Smooth muscle cell of trachea (primary cell): ENCODE measurements at places on chromosomes 13 and 19. TPM values are rescaled to one million over a fixed set of nuclear protein-coding genes. Genes with fewer than 3 reads are reported as not detected.

The EPSTI1 gene
- 3.8 and 8.1 TPM in 2 replicates for total RNA-seq

The CYSLTR2 gene
- not detected in 2 replicates for total RNA-seq

The MBNL2 gene
- total RNA-seq, result 46.3 and 51.3 TPM in 2 replicates

The NLRP4 gene
- total RNA-seq, result not detected in 2 replicates

The ADGRE1 gene
- total RNA-seq, result 0.17 TPM in 1 of 2 replicates, not detected in the other

The ZDHHC20 gene
- 87.0 and 111 TPM in 2 replicates for total RNA-seq

The LMO7 gene
- total RNA-seq, result 79.4 and 98.9 TPM in 2 replicates

The S1PR2 gene
- total RNA-seq, result 37.7 and 70.8 TPM in 2 replicates

The S1PR5 gene
- 0.15 and 0.17 TPM in 2 replicates for total RNA-seq

The MISP3 gene
- total RNA-seq, result 0.15 and 1.3 TPM in 2 replicates

The SPTBN4 gene
- total RNA-seq, result 12.9 and 18.4 TPM in 2 replicates

The CYP2A6 gene
- not detected in 2 replicates for total RNA-seq

The EPN1 gene
- 83.7 and 153 TPM in 2 replicates for total RNA-seq

The TEX26 gene
- total RNA-seq, result 0.44 and 0.50 TPM in 2 replicates

The VASP gene
- total RNA-seq, result 58.6 and 60.5 TPM in 2 replicates

The SLC1A6 gene
- not detected in 2 replicates for total RNA-seq

The OVOL3 gene
- not detected in 2 replicates for total RNA-seq

The ZNF497 gene
- 0.87 and 2.0 TPM in 2 replicates for total RNA-seq

The ATP5F1D gene
- 26.8 and 51.5 TPM in 2 replicates for total RNA-seq

The PSG3 gene
- total RNA-seq, result not detected in 2 replicates

The RFX1 gene
- 3.5 and 4.2 TPM in 2 replicates for total RNA-seq

The RAP2A gene
- total RNA-seq, result 28.5 and 30.4 TPM in 2 replicates

The OR7G2 gene
- not detected in 2 replicates for total RNA-seq

The KIR2DL1 gene
- total RNA-seq, result not detected in 2 replicates

The SOX1 gene
- total RNA-seq, result not detected in 2 replicates

The LMTK3 gene
- total RNA-seq, result 0.15 and 0.50 TPM in 2 replicates

The ZNF568 gene
- 20.5 and 23.3 TPM in 2 replicates for total RNA-seq

The ZNF221 gene
- total RNA-seq, result 12.9 and 20.5 TPM in 2 replicates

The ZNF222 gene
- total RNA-seq, result 4.8 and 8.1 TPM in 2 replicates

The PSG6 gene
- total RNA-seq, result 1.0 TPM in 1 of 2 replicates, not detected in the other

The PSG2 gene
- 0.50 TPM in 1 of 2 replicates, not detected in the other for total RNA-seq

The CLDND2 gene
- not detected in 2 replicates for total RNA-seq
